ENCODE measurements at places on chromosomes 7 and 10.

GRCh38 chr7:158284121-158284520 is 303.5 kb downstream of the PTPRN2 start:
- no peak for DNase-seq

GRCh38 chr7:42961170-42961569 is 29.0 kb downstream of the MRPL32 start:
- no peak for DNase-seq

DNA sequence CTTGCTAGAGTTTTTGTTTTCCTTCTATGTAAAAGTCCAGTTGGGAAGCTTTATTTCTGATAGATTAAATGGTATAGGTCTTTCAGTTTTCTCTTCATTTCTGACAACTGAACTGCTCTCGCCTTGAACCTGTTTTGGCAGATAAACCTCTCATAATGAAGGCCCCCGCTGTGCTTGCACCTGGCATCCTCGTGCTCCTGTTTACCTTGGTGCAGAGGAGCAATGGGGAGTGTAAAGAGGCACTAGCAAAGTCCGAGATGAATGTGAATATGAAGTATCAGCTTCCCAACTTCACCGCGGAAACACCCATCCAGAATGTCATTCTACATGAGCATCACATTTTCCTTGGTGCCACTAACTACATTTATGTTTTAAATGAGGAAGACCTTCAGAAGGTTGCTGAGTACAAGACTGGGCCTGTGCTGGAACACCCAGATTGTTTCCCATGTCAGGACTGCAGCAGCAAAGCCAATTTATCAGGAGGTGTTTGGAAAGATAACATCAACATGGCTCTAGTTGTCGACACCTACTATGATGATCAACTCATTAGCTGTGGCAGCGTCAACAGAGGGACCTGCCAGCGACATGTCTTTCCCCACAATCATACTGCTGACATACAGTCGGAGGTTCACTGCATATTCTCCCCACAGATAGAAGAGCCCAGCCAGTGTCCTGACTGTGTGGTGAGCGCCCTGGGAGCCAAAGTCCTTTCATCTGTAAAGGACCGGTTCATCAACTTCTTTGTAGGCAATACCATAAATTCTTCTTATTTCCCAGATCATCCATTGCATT is 27.1 kb downstream of the MET start:
- no peak for DNase-seq

GRCh38 chr10:84590327-84591193 is 262.2 kb downstream of the CCSER2 start:
- no peak for DNase-seq

DNA sequence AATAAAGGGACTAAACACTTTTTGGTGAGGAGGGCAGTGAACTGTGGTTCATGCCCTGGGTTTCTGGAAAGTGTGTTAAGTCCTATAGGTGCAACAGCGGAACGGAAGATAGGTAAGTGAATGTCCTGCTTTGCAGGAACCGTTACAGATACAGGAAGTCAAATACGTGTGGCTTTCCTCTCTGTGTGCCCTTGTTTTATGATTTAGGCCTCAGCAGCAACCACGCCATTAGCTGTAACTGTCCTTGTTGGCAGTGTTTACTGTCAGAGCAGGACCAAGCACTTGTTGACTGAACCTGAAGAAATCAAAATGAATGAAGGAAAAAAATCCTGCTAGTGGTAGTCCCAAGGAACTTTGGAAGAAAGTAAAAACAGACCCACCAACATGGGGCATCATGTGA is 150.3 kb downstream of the PIP4K2A start:
- no peak for DNase-seq

DNA sequence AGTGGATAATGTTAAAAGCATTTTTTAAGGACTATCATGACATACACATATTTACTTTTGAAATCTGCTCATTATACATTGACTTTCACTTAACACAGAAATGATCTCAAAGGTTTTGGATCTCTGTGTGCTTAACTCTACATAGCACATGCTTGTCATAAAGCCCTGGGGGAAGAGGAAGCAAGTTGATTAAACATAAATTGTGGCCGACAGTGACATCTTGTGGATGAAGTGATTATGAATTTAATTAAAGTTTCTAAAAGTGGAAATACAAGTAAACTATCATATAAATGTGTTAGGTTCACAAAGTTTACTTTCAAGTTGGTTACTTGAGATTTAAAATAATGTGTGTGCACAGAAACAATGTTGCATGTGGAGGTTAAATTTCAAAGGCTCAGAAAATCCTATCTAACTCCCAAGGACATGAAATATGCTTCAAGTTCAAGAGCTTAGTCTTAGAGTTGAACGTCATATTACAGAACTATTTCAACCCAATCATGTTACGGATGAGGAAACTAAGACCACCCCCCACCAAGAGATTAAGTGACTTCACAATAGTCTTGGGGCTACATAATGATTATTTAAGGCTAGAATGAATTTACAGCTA is 1247.8 kb downstream of the GATA3 start:
- DNase-seq = peak; percentile 26

DNA sequence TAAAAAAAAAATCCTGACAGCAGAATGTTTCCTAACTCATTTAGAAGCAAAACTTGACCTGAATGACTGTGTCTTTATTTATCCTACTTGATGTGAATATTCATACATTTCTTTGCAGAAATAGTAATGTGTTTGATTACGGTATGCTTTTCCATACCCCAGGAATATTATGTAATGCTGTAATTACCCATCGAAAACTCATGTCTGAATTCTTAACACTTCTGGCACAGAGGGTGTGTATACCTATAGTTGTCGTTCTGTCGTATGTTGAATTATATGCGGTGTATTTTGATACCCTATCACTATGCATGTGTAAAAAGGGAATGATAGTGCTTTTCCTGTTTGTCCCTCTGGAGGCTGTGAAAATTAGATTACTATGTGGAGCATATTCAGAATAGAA is 26.6 kb downstream of the SDK1 start:
- DNase-seq = no peak

DNA sequence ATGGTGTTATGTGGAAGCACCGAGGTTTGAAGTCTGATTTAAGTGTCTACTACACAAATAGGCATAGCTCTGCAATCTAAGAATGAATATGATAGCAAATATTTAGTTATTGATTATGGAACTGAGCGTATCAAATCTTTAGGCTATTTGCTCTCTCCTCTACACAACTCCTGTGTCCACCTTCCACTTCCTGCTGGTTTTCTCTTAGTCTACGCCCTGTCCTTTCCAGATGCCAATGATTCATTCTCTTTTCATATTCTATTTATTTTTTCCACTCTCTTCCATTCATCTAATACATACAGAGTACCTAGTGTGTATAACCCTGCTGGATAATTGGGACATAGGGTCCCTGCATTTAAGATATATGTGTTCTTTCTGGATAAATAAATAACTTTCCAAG is 83.7 kb downstream of the DGKB start:
- no peak for DNase-seq

GRCh38 chr7:150990416-150991186 is at the start of gene NOS3:
Gene NOS3, plus strand, starts transcription at chr7:150991017. Its CDS starts 2,787 bp downstream, at chr7:150993804.
- no peak for DNase-seq

- no peak for DNase-seq
These were observed 258.2 kb downstream of the MAD1L1 start for GRCh38 chr7:1974290-1975101.

- DNase-seq = peak; percentile 9
These were observed 268.6 kb downstream of the KLF6 start for GRCh38 chr10:3516234-3516922.

DNA sequence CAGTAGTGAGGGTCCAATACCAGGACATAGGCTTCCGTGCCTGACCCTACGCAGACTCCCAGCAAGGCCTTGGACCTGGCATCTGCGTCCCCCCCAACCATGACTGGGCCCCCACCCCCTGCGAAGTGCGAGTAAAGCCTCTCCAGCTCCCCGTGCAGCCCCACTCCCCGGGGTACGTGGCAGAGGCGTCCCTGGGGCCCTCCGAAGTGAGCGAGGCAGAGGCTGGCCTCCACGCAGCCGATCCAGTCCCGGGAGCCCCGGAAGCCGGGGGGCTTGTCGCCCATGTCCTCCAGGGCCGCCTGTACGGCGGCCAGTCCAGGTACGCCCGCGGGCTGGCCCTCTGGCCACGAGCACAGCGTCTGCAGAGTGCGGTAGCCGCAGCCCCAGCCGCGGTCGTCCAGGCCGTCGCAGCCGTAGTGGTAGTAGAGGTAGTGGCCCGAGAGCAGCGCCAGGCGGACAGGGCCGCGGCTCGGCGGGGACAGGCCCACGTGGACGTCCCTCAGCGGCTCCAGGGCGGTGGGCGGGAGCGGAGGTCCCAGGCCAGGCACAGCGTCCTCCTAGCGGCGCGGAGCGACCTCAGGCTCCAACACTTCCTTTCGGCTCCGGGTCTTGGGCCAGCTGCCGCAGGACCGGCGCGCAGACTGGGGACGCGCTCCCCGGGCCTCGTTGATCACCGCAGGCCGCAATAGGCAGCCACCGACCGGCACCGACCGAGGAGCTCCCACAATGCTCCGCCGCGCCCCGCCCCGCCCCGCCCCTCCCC is at the start of gene UFSP1:
Gene UFSP1 (minus strand): TSS at position 728 of the 763 bp plus-strand sequence. CDS start 444 bp downstream, at position 284.
- DNase-seq = no peak

DNA sequence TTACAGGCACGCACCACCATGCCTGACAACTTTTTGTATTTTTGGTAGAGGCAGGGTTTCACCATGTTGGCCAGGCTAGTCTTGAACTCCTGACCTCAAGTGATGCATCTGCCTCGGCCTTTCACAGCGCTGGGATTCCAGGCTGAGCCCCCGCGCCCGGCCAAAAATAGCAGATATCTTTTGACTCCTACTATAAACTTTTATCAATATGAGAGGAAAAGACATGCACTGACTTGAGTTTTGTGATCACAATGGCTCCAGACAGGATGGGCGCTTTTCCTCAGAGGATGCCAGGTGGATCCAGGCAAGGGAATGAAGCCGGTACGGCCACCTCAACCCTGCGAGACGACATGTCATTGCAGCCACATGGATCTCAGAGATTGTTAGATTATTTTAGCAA is 123.9 kb downstream of the DNAJB6 start:
- DNase-seq = no peak

DNA sequence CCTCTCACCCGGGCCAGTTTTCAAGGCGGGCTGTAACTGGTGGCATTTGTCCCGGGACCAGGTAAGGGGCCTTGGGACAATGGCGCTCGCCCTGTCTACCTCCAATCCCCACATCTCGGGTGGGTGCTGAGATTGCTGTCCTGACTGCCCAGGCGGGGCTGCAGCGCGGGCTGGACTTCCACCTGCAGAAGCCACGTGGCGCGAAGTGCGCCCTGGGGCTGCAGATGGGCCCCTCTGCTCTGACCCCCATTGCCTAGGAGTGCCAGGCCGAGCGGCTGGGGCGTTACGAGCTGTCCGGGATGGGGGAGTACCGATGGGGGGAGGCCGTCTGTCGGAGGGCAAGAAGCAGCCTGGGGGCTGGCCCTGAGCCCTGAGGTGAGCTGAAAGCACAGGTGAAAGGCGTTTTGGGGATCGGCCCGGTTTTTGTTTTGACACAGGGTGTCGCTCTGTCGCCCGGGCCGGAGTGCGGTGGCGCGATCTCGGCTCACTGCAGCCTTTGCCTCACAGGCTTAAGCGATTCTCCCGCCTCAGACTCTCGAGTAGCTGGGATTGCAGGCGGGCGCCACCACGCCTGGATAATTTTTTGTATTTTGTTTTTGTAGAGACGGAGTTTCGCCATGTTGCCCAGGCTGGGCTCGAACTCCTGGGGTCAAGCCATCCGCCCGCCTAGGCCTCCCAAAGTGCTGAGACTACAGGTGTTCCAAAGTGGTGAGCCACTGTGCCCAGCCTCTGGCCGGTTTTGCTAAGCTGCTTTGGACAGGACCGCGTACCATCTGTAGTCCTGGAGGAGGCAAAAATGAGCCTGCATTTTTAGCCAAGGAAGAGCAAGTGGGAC is at the start of gene SFXN2:
Gene SFXN2 (plus strand): TSS at position 16 of the 835 bp plus-strand sequence. CDS start 12,001 bp downstream, outside the sequence.
- DNase-seq = peak; percentile 61

DNA sequence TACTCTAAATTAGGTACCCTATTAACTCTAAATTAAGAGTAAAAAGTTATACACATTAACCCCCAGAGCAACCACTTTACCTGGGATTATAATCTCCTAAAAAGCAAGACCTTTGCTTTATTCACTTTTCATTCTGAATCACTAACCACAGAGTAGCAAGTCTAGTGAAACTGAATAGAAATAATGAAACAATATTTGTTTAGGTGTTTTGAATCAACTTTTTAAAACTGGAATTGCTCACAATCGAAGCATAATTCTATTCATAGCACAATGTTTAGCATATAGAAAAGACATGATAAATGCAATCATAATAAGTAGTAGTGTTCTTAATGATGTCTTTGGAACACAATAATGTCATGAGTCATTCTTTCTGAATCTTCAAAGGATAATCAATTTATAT is 37.0 kb upstream of the CASD1 start:
- no peak for DNase-seq

DNA sequence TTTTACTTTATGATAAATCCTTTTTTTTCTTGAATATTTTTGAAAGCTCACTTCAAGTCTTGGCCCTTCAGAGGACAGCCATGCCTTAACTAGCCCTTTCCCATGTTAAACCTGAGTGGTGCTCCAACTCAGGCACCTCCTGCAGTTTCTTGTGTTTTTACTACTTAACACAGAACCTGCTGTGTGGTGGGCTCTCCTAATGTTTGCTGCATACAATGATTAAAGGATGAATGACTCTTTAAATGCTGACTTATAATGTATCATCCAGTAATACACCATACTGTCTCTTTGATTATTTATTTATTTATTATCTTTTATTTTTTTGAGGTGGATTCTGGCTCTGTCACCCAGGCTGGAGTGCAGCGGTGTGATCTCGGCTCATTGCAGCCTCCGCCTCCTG is 179.4 kb downstream of the SEMA3E start:
- no peak for DNase-seq

- DNase-seq = no peak
These were observed 28.1 kb upstream of the SFTPD start for GRCh38 chr10:79976999-79977398.

DNA sequence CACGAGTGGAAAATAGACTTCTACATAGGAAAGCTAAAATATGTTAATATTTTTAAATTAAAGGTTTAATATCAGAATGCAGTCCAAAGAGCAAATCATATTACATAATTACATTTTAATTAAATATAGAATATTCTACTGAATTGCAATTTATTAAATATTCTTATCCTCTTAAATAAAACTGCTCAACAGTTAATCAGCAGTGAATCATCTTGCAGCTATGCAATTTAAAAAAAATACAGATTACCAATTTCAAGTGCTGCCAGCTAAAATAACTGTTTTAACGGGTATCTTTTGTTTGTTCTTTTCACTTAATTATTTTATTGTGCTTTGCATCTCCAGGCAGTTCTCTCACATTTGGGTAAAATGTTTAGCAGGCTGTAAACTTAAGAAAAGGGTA is 82.2 kb downstream of the ZNRF2 start:
- DNase-seq = no peak

Data from CD4-positive, alpha-beta T cell treated with Interleukin-6 for 4 hours (primary cell).